ENCODE measurements at places on chromosomes 4 and X.

- no peak for DNase-seq
These were observed 9.3 kb upstream of the CEP135 start for GRCh38 chr4:55939421-55939820.

DNA sequence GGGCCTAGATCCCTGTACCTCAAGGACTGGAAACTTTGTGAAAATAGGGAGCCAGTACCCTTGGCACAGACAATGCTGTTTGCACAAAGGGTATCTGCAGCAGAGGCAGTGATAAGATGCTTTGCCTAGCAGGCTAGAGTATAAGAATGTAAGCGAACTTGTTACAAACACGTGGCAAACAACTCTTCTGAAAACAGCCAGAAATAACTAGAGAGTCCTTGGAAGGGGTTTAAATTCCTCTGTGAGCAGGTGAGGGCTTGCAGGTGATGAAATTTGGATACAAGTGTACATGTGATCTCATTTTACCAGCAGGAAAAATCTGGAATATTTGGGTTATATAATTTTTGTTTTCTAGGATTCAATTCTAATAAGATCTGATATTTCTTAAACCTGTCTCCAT, 18.6 kb upstream of the ACSL4 start:
- DNase-seq: no peak

DNA sequence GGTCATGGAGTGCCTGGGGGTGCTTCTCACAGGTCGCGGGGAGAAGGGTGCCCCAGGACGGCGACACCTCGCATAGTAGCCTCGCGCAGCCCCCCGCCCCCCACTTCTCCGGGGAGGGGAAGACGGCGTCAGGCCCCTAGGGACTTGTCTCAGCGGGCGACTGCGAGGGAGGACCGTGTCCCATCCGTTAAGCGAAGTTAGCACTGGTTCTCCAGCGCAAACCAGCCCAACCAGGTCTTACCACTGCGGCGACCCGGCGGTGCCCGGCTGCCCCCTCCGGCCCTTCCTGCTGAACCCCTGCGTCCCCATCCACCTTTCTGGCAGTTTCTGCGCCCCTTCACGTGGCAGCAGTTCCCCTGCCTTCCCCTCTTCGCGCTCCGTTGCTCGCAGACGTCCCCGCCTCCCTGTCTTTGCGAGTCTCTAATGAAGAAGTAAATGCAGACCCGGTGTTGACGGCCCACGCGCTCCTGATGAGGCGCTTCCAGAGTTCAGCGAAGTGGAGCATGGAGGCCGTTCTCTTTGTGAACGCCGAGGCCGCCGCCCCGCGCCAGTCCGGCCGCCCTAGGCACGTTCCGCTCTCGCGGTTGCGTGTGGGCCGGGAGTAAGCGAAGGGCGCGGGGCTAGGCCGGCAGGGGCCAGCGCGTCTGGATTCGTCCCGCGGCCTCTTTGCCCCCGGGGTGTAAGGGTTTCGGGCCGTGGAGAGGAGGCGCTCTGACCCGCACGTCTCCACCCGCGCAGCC, 3.0 kb downstream of the SLIT2 start:
- no peak for DNase-seq

DNA sequence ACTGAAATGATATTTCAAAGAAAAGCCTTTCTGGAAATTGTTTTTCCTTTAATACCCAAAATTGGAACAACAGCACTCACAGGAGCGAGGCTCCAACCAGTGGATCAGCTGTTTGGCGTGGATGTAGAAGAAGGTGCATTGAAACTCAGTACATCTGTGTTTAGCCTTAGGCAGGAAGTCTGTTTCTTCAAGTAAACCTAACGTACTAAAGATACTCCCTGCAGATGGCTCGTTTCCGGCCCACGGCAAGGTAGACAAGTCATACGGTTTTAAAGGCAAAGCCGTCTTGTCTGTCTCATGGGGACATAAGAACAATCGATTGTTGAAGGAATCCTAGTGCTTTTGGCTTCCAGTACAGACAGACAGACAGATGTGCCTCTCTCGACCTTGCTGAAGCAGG, 50.0 kb upstream of the CLCN4 start:
- DNase-seq: no peak

DNA sequence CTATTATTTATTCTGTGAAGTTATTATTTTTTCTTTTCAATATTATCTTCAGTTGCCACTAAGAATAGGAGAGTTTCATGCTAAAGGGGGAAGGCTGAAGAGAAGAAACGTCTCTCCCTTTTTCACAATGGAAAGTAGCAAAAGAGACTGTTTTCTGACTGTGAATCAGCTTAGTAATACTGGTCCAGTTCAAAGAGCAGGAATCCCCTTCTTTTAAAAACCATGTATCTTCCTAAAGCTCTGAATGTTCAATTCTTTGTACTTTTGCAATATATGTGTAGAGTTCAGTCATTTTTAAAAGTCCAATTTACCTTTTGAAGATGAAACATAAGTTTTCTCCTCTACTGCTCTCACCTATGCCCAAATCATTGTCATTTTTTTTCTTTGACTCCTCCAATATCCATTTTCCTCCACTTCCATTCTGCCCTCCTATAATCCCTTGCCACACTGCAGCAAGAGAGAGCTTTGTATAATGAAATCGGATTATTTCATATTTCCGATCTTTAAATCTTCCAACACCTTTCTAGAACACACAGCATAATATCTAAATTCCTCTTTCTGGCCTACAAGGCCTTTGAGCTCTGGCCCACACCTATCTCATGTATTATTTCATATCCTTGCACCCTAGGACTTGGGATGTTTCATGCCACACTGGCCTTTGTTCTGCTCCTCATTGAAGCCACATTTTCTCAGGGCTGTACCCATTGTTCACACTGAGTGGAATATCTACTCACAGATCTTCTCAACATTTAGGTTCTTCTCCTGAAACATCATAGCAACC, 195.3 kb downstream of the CAMK2D start:
- no peak for DNase-seq

DNA sequence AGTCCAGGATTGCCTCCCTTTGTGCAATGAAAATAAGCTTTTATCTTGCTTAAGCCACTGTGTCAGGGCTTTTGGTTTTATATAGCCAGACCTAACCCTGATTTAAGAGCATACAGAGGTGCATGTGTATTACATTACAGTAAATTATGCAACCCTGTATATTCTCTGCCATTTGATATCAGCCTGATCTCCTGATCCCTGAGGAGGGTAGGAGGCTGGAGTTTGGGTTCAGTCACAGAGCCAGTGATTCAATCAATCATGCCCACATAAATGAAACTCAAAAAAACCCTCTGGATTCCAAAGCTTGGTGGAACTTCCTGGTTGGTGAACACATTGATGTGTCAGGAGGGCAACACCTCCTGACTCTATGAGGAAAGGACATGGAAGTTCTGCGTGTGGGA, 7.3 kb upstream of the KLHL8 start:
- no peak for DNase-seq

- DNase-seq: no peak
These were observed 138.1 kb upstream of the ZIC3 start for GRCh38 chrX:137427816-137428215.

GRCh38 chrX:18676470-18676869, 4.6 kb upstream of the RS1 start:
- no peak for DNase-seq

Data from activated CD8-positive, alpha-beta memory T cell treated with anti-CD3 and anti-CD28 coated beads for 4 hours (primary cell).